ENCODE measurements at places on chromosomes 3 and 15.

GRCh38 chr3:57654267-57654666 is 38.6 kb downstream of the DENND6A start:
- no peak for DNase-seq

- peak; percentile 49 for DNase-seq
Observed at GRCh38 chr3:149077628-149078027, 8.7 kb downstream of the HLTF start.

- no peak for DNase-seq
Observed at GRCh38 chr3:136093771-136094170, 102.4 kb downstream of the MSL2 start.

GRCh38 chr3:106678657-106679390 is 698.4 kb upstream of the CCDC54 start:
- no peak for DNase-seq

DNA sequence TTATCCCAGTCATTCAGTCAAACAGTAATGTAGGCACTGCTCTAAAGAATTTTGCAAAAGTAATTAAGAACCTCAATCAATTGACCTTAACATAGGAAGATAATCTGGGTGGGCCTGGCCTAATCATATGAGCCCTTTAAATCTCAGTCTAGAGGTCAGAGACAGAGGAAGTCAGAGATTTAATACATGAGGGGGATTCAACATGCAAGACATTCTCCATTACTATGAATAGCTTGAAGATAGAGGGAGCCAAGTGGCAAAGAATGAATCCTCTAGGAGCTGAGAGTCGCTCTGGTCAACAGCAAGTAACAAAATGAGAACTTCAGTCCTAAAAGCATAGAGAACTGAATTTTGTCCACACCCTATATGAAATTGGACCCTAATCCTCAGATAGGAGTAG is 39.0 kb upstream of the MBNL1 start:
- DNase-seq: no peak

DNA sequence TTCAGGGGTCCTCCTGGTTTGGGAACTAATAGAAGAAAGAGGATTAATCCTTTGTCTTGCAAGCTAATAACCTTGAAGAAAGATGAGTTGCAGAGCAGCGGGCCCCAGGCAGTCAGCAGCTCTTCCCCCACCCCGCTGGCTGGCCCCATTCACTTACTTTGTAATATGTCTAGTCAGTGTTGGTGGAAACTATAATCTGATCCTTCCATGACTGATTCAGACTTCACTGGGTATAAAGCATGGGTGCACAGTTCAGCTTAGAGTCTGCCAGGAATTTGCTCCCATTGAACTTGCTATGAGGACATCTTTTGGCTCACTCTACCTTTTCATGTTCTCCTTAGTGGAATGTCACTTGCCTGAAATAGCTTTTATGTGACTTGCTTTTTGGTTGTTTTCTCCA is 117.7 kb downstream of the CCNL1 start:
- no peak for DNase-seq

GRCh38 chr15:100297812-100298211 is 44.0 kb downstream of the ADAMTS17 start:
- no peak for DNase-seq

DNA sequence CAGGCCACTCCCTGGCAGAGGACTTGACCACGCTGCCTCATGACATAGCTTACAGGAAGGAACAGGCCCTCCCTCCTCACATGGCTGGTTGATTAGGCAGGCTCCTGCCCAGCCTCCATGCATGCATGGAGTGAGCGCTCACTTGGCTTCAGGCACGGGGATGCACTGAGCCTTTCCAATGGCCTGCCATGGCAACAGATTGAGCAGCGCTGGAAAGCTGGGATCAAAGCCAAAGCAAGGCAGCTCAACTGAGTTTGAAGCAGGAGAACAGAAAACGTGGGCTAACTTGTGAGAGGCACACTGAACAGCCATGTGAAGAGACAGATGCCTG is 5.9 kb upstream of the GRAMD2A start:
- peak; percentile 59 for DNase-seq

- DNase-seq: peak; percentile 96
Observed at GRCh38 chr3:158768881-158769543, 32.8 kb upstream of the MFSD1 start.

GRCh38 chr15:75661100-75661755 is 13.5 kb downstream of the SNX33 start:
- peak; percentile 91 for DNase-seq

GRCh38 chr3:49602049-49602554 is 47.8 kb downstream of the BSN start:
- no peak for DNase-seq

- DNase-seq: peak; percentile 98
Observed at GRCh38 chr3:4994823-4995499, 15.7 kb downstream of the BHLHE40 start.

DNA sequence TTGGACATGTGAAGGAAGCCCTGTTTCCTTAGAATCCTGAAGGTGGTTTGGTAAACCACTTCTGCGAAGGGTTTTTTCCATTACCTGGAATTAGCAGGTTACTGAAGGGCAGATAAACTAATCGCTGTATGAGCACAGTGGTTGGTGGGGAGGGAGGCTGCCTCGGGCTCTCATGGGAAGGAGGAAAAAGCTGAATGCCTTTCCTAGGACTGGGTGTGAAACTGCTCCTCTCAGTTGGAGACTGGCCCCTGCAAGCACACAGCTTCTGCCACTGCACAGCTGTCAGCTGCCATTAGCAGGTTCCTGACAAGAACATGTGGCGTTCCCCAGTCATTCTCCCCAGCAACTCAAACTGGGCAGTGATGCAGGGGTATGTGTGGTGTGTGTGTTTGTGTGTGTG is 376.3 kb downstream of the GAP43 start:
- no peak for DNase-seq

GRCh38 chr3:63964681-63965485 is 52.7 kb upstream of the SCAANT1 start:
- no peak for DNase-seq

GRCh38 chr3:116050311-116050915 is 394.9 kb downstream of the LSAMP start:
- no peak for DNase-seq

DNA sequence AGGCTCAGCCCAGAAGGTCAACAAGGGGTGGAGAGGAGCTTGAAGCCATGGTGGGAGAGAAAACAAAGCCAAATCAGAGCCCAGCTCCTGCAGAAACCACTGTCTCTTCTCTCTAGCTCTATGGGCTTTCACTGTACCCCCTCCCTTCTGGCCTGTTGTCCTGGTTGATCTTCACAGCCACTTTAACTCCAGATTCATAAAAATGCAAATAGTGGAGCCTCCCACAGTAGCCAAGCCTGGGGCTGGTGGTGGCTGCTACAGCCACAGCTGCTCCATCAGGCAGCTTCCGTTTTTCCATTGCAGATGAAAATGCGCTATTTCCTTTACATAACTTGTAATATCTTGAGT is 20.7 kb upstream of the CAV3 start:
- no peak for DNase-seq

GRCh38 chr3:158683230-158683962 is 10.9 kb upstream of the LXN start:
- peak; percentile 54 for DNase-seq

DNA sequence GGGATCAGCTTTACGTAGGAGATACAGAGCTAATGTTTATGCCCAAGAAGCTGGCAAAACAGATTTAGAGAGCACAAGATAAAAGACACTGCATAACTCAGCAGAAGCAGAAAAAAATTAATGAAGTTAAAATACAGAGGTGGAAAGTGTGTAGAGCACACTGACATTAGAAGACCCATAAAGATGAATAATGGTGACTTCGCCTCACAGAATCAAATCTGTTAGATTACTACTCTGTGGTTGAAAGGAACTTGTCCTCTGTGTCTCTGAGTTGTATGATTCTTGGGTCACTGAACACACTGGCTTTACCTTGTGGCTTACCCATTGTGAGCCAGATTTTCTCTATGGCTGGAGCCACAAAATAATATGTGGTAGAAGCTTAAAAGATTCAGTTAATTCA is 224.4 kb downstream of the PLCH1 start:
- DNase-seq: no peak

GRCh38 chr3:32026593-32026992 is 45.0 kb downstream of the ZNF860 start:
- DNase-seq: no peak

- DNase-seq: no peak
Observed at GRCh38 chr15:96505014-96505413, 174.5 kb downstream of the NR2F2 start.

DNA sequence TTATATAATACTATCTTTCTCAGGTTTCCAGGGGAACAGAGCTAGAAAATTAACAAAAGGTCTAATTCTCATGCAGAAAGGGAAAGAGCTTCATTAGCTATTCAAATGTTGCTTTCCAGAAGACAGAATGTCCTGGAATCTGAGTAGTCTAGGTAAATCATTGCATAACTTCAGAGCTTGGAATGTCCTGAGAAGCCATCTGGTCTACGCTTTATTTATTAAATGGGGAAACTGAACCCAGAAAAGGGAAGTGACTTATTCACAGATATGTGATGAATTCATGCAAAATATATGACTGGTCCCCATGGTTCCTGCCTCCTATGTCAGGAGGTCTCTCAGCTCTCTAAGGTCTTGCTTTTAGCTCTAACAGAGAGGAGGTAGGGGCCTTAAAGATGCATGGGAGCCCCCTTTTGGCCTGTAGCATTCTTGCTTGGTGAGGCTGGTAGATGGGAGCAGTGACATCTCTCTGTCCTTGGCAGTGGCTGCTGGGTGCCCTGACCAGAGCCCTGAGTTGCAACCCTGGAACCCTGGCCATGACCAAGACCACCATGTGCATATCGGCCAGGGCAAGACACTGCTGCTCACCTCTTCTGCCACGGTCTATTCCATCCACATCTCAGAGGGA is 99.2 kb downstream of the CEMIP start:
- DNase-seq: peak; percentile 79

DNA sequence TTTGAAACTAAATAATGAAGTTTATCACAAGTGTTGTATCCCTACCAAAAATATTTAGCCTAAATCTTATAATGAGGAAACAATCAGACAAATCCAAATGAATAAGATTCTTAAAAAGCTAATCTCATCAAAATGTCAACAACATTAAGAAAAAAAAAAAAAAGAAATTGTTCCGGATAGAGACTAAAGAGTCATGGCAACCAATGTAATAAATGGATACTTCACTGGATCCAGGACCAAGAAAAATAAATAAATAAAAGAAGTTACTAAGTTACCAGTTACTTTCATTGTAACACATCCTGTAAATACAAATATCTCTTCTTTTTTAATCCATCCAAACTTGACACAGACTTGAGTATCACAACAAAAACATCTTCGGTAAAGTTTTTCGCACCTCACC is 607 bp downstream of the MRPL47 start:
- no peak for DNase-seq

DNA sequence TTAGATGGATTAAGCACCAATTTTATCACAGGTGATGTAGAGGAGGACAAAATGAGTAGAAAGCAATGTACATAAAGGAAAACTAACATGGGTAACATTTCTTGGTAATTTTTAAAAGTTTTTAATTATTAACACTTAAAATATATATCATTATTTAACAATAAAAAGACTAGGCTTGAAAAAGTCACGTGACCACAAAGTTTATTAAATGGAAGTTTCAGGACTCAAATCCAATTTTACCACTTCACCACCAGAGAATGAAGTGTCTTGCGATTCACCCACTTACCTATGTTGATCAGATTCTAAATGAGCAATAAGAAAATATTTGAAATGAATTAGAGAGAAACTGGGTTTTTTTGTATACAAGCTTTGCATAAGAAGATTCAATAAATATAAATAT is 721.3 kb downstream of the GBE1 start:
- DNase-seq: no peak

DNA sequence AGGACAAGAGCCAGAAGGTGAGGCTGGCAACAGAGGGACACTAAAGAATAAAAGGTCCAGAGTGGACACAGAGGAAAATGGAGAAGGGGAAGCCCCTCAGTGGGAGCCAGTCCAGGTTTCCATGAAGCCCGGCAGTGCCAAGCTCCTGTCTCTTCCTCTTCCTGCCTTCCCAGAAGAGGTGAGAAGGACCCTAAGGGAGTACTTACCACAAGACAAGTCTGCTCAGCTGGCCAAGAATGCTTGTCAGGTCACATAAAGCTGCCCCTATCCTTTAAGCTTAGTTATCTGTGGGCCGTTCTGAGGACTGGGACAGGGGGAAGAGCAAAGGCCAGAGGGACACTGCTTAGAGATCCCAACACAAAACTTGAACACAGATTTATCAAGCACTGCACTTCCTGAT is 100.2 kb downstream of the RYK start:
- DNase-seq: no peak

DNA sequence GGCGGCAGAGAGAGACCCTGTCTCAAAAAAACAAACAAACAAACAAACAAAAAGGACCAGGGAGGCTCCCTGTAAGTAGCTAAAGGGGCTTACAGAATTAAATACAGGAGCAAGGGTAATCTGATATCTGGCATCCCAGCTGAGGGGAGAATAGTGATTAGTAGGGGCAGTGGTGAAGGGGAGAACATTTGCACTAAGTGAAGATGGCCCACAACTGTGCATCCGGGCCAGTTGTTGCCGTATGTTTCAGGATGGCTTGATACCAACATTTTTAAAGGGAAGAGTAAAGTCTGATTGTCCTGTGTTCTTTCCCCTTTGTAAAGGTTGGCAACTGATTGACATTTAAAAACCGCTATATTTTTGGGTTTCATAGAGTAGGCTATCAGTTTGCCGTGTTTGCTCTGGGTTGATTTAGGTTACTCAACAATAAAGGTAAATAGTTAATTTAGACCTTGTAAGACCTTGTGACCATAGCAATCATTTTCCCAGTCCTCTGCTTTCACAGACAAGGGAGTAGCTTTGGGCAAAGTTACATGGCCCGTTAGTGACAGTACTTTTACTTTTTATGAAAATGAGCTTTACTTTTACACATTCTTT is 167.8 kb downstream of the PTPRG start:
- DNase-seq: no peak

- DNase-seq: peak; percentile 78
Observed at GRCh38 chr3:15300323-15301078, 31.9 kb downstream of the SH3BP5 start.

GRCh38 chr3:54963641-54964040 is 35.8 kb upstream of the LRTM1 start:
- DNase-seq: no peak

DNA sequence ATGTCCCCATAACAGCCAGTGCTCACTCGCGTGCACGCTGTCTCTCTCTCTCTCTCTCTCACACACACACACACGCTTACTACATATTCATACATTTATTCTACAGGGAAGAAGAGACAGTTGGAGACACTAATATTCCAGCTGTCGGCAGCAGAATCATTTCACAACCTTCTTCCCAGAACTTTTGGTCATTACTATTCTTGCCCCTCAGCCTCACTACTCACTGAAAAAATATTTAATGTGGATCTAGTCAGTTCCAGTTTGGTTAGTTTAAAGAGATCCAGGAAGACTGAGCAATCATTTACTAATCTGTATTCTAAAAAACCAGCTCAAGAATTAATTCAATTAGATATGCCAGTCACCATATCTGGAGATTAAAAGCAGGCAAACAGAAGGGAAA is 394.9 kb downstream of the PTPRG start:
- peak; percentile 68 for DNase-seq

- DNase-seq: no peak
Observed at GRCh38 chr3:29531644-29532043, 250.8 kb downstream of the RBMS3 start.

DNA sequence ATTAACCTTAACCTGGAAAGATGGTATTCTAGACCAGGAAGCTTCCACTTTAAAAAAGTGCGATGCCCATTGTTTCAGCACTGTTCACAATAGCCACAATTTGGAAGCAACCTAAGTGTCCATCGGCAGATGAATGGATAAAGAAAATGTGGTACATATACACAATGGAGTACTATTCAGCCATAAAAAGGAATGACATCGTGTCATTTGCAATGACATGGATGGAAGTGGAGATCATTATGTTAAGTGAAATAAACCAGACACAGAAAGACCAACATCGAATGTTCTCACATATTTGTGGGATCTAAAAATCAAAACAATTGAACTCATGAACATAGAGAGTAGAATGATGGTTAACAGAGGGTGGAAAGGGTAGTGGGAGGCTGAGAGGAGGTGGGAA is 94.2 kb downstream of the NR2F2 start:
- no peak for DNase-seq

Data from cardiac fibroblast (primary cell).